Dorsolateral prefrontal cortex (tissue), 122 donors: ENCODE measurements at places on chromosomes 7 and 10.
A peak's percentile ranks its signal among the peaks of the same experiment; 100 is the strongest.

- no peak for DNase-seq
Measured at GRCh38 chr10:48656914-48657305, 27.8 kb upstream of the WDFY4 start.

DNA sequence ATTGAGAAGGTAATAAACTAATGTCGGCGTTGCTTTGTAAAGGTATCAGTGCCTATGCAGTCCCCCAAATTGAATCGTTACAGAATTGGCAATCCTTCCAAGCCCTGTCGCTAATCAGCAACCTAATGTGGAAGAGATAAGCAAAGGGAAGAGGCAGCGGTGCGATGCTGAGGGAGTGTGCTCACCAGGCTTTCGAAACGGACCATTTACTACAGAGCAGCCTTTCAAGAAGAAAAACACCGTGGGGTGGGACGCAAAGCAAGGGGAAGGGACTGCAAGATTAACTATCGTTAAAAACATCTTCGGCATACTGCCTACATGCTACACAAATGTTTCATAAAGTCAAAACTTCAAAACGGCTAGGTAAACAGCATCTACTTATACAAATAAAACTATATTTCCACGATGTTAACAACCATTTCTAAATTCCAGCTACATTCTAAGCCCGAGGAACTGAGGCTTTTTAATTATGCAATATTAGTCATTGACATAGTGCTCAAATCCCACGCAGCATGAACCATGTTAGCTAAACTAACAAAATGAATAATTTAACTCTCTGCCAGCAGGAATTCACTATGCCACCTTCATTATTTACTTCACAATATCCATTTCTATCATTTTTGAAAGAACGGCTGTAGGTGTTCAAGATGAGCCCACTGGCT lies 85.2 kb downstream of the CHCHD3 start:
- DNase-seq = no peak

DNA sequence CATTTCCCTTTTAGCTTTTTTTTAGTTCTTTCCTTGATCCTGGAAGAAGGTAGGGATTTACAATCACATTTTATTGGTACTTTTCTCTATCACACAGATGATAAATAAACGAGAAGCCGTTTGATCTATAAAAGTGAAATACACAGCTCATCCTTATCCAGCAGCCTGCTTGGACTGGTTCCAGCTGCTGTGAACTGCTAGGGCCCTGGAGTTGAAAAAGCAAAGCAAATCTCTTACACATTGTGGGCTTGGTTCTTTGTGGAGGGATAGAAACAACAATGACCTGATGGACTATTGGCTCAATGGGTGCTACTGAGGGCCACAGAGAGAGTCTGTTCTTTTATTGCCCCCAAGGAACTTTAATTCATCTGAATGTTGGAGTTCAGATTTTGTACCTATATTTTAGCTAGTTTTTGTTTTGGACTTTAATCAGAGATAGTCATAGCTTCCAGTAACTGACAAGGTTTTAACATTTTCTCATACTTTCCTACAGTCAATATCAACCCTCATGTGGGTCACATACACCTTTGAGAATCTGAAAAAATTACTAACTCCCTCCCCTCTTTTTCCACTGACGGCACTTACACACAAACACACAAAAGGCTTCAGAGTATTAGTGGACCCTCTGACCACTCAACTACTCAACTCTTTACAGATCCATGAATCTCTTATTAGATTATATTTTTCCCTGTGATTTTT lies 91.6 kb upstream of the CCDC6 start:
- DNase-seq = no peak

- no peak for DNase-seq
Measured at GRCh38 chr7:44466300-44467216, 23.9 kb downstream of the NUDCD3 start.

DNA sequence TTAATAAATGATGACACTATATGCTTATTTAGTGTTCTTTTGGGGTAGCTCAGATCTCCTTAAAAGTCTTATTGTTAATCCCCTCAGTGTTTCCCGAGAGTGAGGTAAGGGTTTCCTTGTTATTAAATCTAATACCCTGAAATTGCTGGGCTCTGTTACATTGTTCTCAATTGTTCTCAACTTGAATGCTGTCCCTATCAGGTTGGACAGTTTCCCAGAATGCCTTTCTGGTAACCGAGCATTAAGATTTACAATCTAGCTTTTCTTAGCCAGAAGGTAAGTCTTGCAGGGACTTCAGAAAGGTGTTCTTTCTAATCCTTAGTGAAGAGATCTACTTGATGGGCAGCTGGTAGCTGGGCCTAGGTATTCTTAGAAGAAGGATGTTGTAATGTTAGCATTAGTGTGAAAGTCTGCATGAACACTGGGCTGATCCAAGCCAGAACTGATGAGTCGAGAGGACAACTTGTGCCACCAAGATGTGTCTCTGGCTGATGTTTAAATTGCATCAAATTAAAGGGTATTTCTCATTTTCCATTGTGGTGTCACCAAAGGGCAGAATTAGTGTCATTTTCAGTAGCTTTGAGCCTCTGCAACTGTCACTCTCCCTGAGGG lies 89.9 kb downstream of the SND1 start:
- no peak for DNase-seq

GRCh38 chr10:497898-498451 lies 191.5 kb downstream of the DIP2C start:
- peak; percentile 75 for DNase-seq

GRCh38 chr7:3300651-3301448 lies at the start of gene SDK1:
Gene SDK1 (plus strand): TSS chr7:3301252. CDS start chr7:3301587, 335 bp downstream.
- DNase-seq = peak; percentile 78

GRCh38 chr7:108407676-108408075 lies 48.6 kb downstream of the NRCAM start:
- DNase-seq = no peak

DNA sequence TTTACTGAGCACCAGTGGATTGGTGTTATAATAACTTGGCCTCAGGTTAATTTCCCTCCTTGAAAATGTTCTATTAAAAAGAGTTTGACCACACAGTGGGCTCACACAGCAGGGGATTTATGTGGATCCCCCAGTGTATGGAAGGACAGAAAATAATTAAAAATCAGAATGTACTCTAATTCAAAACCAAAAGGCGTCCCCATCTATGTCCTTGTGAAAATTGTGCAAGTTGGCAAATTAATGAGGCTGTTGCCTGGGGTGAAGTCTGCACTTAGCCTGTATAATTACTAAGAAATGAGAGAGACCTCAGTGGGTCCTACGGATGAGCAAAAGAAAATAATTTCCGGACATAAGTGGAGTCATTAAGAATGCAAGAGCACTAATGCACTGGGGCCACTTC lies 31.1 kb downstream of the PIK3CG start:
- DNase-seq = no peak

- DNase-seq = no peak
Measured at GRCh38 chr10:24208661-24209431, at the start of gene KIAA1217. Gene KIAA1217 (plus strand): TSS chr10:24209138. CDS start chr10:24209194, 56 bp downstream.

DNA sequence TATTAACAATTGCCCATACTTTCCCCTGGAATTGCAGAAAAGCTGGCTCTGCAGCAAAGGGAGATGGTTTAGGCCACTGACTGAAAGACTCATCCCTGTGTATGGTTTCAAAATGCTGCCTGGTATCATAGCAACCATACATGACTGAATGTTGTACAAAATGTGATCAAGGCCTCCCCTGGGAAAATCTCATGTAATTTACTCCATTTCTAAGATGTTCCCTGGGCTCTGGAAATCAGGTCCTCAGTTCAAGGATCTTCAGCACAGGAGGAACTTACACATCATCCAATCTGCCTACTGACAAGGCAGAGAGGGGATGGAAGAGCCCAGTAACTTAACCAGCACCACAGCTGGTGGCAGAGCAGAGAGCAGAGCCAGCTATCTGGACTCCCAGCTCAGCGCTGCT lies 111.8 kb downstream of the JAZF1 start:
- DNase-seq = no peak

DNA sequence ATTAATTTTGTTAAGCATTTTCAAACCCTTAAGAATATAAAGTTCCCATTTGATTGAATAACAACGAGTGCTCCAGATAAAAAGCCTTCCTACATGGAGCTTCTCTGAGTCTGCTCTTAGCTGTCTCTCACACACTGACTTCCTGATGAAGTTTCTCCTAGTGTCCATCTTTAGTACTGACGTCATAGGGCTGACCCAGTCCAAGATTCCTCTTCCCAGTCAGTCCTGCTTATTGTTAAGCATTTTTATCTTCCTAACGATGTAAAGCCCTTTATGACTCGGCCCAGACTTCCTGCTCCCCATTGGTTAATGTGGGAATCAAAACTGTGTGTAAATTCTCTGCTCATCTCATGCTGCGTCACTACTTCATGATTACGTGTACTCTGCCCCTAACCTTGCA lies 398.8 kb downstream of the TFEC start:
- DNase-seq = no peak

DNA sequence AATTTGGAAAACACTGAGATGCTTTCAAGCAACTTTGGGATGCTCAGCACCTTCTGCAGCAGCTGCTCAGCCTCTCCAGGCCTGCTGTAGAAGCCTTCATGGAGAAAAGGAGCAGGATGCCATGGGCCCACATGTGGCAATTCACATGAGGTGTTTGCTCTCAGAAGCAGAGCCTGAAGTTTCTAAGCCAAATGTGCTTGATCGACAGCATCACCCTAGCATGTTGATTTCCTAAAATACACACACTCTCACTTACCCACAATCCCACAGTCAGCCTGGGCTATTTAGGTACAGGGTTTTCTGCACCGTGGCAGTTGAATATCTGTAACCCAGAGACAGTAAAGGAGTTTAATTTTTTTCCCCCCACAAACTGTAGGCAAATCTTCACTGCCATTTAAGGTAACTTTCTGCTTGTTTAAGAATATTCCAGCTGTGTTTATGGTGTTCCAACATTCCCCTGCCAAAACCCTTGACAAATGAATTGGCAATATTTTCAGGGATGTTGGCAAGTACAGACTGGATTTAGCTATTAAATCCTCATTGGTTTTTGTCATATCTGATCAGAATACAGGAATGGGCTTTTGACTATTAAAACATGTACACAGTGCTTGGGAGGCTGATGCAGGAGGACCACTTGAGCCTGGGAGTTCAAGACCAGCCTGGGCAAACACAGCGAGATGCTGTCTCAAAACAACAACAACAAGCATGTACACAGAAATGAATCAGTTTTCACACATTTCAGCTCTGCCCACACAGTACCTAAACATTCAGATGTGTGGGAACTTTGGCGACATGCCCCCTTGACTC lies 244.2 kb downstream of the CELF2 start:
- DNase-seq = no peak

DNA sequence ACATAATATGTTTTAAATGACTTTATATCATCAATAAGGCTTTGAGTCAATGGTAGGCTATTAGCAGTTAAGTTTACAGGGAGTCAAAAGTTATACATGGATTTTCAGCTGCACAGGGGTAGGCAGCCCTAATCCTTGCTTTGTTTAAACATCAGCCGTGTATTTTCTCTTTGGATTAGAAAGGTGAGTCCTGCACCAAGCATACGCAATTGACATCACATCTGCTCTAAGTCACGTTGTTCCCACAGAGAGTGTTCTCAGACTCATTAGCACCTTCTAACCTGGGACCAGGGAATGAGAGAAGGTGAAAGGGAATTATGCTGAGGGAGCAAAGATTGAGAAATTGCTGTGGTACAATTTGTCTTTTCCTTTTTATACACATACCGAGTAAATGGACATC lies 148.6 kb upstream of the ZNF804B start:
- DNase-seq = no peak

- no peak for DNase-seq
Measured at GRCh38 chr7:27933671-27934565, 194.0 kb downstream of the TAX1BP1 start.

- DNase-seq = no peak
Measured at GRCh38 chr7:154646126-154647013, 356.6 kb downstream of the PAXIP1 start.

- no peak for DNase-seq
Measured at GRCh38 chr10:102621443-102622325, 22.6 kb upstream of the TRIM8 start.

DNA sequence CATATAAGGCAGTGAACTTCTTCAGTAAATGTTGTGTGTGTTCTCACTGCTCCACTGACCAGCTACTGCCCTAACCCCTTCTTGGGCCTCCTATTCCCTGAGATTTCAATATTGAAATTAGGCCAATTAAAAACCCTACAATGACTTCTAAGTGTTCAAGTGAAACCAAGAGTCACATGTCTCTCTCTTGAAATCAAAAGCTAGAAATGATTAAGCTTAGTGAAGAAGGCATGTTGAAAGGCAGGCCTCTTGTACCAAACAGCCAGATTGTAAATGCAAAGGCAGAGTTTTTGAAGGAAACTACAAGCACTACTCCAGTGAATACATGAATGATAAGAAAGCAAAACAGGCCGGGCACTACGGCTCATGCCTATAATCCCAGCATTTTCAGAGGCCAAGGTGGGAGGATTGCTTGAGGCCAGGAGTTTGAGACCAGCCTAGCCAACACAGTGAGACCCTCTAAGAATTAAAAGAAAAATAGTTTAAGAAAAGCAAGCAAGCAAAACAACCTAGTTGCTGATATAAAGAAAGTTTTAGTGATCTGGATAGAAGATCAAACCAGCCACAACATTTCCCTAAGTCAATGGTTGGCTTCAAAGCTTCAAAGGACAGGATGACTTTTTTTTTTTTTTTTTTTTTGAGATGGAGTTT lies 22.3 kb downstream of the BRAF start:
- DNase-seq = no peak

GRCh38 chr10:128602183-128602582 lies 476.0 kb upstream of the MKI67 start:
- no peak for DNase-seq

DNA sequence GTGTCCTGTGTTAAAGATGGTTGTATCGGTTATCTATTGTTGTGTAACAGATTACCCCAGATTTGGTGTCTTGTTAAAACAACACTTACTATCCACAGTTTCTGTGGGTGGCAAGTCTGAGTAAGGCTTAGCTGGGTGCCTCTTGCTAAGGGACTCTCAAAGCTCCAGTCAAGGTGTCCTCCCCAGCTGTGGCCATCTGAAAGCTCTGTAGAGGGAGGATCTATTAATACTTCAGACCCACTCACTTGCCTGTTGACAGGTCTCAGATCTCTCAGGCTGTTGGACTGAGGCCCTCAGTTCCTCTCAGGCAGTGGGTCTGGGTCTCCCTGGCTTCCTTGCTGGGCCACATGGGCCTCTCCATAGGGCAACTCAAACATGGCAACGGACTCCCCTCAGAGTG lies 19.6 kb downstream of the ARID5B start:
- no peak for DNase-seq

- DNase-seq = no peak
Measured at GRCh38 chr7:42080841-42081586, 156.0 kb downstream of the GLI3 start.
